GM06990 (cell line): ENCODE measurements at places on chromosomes 13 and 19.
A peak's percentile ranks its signal among the peaks of the same experiment; 100 is the strongest.

DNA sequence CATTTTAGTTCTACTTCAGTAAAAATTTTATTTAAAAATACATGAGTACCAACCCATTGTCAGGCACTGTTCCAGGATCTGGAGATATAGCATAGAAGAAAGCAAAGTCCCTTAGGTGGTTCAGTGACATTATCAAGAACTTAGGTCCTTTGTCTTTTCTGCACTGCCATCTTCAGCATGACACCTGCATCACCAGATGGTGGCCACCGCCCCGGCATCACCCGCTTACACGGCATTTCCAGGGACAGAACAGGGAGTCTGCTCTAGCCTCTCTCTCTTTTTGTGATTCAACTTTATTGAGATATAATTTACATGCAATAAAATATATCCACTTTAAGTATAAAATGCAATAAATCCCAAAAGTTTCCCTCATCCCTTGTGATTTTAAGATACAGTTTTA lies 23.5 kb downstream of the DYRK1B start:
- DNase-seq, result no peak

GRCh38 chr13:75305059-75305458 lies 176.9 kb downstream of the TBC1D4 start:
- no peak for DNase-seq

- DNase-seq, result no peak
These were observed 629 bp downstream of the IZUMO4 start for GRCh38 chr19:2097203-2097885.

DNA sequence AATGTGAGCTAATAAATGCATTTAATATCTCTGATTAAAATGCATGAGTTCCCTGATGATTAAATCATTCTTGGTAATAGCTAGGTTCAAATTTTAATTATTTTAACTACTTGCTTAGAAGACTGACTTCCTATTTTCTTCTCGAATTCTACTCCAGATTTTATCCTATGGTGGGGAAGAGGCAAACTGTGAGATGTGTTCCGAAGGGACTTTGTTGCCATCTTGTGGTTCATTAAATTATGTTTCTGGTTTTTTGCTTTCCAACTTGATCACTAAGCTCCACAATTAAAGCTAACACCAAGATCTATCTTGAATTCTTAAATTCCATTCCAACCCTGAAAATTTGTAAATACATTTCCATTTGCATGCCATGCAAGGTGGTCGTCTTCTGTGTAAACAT lies 538.4 kb upstream of the PCDH20 start:
- DNase-seq, result no peak

- DNase-seq, result no peak
These were observed 139.8 kb upstream of the SOX1 start for GRCh38 chr13:111927181-111927540.

GRCh38 chr19:13808856-13809255 lies 13.6 kb downstream of the ZSWIM4 start:
- DNase-seq, result no peak

DNA sequence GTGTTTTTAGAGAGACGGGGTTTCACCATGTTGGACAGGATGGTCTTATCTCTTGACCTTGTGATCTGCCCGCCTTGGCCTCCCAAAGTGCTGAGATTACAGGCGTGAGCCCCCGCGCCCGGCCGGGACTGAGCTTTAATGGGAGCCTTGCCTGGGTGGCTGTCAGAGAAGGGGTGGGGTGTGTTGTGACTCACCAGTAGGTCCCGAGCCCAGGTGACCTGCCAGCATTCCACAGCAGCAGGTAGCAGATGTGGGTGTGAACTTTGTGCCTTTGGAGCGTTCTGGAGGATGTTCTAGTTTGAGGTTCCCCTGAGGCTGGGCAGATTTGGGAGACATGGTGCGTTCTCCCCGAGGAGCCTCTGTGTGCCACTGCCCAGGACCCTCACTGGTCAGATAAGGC lies 7.1 kb upstream of the EPN1 start:
- DNase-seq, result no peak

DNA sequence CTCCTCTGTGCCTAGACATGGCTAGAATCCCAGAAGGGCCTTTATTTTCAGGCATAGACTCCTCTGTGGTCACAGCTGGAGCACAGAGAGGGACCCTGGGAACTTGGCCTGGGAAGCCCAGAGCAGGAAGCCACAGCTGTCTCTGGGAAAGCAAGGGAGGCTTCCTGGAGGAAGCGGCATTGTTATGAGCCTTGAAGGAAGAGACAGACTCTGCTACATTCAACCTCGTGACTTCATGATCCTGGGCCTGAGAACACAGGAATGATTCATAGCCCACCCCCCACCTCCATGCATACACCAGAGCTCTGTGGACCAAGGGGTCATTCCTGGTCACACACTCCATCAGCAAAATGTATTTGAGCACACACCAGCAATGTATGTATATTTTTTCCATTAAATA lies 8.6 kb downstream of the RDH8 start:
- DNase-seq, result no peak

- DNase-seq, result no peak
These were observed 27.5 kb downstream of the SPRYD7 start for GRCh38 chr13:49908637-49909036.

DNA sequence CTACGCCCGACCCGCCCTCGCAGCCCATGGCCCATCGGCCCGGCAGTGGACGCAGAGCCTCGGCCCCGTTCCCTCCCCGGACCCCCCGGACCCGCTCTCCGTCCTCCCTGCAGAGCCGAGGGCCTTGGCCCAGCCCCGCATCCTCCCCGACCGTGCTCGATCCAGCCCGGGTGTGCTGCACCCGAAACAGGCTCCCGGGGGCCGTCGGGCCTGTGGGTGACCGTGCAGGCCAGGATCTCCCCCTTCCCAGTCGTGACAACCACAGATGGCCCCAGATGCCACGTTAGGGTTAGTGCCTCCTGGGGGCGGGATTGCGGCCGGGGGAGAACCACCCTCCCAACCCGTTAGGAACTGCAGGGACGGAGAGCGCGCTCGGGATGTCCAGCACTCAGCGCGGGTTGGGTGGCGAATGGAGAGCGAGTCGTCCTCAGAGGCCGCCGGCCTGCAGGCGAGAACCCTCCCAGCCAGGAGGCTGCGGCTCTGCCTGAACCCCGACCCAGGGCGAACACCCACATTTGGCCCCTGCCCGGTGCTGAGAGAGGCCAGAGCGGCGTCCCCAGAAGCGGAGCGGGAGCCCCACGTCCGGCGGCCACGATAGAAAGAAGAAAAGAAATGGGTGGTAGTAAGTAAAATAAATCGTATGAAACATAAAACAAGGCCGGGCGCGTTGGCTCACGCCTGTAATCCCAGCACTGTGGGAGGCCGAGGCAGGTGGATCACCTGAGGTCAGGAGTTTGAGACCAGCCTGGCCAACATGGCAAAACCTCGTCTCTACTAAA lies 6.7 kb upstream of the MADCAM1 start:
- no peak for DNase-seq

- no peak for DNase-seq
These were observed 47.4 kb upstream of the UBAC2 start for GRCh38 chr13:99153219-99153618.

DNA sequence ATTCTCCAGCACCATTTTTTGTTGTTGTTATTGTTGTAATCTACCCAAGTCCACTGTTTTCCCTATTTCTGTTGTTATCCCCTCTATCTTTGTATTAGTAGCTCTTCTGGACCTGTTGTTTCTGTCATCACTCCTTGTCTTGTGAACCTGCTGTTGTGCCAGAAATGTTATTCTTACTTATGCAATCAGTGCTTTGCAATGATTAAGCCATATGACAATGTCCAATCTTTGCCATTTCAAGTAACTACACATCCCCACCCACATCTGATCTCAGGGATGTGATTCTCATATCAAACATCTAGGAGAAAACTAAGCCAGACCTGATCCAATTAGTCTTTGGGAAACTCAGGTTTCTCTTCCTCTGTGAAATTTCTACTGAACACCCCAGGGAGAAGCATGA lies 472.6 kb upstream of the KLHL1 start:
- DNase-seq, result no peak

- DNase-seq, result no peak
These were observed 232.2 kb downstream of the DACH1 start for GRCh38 chr13:71634602-71635443.

DNA sequence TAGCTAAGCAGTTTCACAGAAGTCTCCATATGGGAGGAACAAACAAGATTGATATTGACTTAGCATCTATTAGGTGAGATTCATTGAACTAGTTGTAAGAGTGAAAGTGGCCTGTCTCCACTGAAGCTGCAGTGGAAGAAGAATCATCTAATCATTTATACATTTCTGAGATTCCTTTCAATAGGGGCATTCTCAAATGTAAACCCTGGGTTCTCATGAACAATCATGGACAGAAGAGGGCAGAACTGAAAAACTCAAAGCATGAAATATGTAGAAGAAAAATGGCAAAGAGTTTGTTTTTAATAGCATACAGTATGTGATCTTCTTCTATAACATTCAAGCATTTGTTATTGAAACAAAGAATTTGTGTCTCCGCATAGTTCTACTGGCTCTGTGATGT lies 17.6 kb upstream of the POSTN start:
- DNase-seq, result no peak

GRCh38 chr13:104594806-104595205 lies 1528.6 kb upstream of the SLC10A2 start:
- DNase-seq, result no peak

DNA sequence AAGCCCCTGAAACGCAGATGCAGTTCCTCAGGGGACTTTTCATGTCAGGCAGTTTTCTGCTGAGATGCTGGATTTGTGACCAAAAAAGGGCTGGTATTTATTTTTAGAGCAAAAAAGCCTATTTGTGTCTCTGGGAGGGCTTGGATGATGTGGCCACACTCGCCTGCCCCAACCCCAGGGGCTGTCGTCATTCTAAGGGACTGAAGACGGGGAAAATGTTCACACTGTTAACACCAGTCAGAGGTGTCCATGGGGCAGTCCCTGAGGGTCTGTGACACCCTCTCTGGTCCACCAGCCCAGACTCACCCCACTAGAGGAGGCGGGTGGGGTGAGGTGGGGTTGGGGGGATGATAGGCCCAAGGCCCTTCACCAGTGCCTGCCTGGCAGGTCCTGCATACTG lies 15.9 kb upstream of the EPHX3 start:
- no peak for DNase-seq

DNA sequence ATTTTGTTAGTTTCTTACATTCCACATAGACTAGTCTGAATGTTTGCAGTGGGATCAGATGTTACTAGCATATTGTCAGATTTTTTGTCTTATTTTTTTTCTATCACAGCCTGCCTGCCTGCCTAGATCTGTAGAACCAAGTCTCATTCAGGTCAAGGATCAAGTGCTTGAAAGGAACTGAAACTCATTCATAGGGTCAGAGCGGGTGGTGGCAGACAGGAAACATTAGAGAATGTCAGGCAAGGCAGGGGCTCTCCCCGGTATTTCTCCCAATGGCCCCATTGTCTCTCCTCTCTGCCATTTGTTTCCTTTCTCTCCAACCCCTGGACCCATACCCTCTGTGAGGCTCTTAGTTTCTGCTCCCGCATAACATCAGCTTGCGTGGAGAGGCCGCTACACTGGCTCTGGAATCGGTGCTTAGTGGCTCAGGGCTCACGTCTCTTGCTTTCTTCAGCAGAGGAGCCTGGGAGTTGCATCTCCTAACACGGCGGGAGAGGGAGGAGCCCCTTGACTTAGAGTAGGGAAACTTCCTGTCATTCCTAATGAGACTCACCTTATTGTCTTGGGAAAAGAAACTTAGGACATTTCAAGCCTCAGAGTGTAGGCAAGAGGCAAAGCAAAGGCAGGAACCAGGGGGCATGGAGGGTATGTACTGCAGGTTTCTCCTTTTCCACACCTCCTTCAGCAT lies 35.6 kb upstream of the SPATA13 start:
- DNase-seq, result peak; percentile 16

DNA sequence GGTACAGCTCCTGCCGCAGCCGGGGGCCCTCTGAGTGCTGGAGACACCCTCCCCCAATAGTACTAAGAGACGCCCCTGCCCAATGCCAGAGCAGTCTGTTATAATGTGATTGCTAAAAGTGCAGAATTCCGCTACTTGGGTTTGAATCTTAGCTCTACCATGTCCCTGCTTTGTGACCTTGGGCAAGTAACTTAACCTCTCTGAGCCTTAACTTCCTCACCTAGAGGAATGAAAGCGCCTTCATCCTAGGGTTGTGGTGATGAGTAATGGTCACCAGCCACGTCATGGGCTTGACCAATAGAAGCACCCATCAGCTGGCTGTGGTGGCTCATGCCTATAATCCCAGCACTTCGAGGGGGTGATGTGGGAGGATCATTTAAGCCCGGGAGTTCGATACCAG lies 6.5 kb downstream of the PLEKHG2 start:
- DNase-seq, result no peak

GRCh38 chr13:60351326-60351725 lies 45.7 kb upstream of the TDRD3 start:
- no peak for DNase-seq

DNA sequence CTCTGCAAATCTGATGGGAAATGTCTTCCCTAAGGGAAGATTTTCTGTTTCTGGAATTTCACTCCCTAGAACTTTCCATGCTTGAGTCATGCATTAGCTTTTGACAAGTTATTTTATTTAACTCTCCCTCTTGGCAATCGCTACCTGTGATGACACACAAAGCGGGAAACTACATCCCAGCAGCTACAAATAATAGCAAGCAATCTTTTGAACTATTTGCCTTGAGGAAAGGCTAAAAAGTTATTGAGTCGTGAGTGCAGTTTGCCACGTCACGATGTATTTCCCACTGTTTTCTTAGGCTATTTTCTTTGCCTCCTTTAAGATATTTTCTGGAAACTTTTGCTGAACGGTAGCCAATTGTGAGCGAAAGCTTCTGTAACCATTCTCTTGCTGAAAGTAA lies 353.3 kb upstream of the HTR2A start:
- DNase-seq, result no peak

- no peak for DNase-seq
These were observed 163.0 kb downstream of the EFNB2 start for GRCh38 chr13:106372199-106373155.

DNA sequence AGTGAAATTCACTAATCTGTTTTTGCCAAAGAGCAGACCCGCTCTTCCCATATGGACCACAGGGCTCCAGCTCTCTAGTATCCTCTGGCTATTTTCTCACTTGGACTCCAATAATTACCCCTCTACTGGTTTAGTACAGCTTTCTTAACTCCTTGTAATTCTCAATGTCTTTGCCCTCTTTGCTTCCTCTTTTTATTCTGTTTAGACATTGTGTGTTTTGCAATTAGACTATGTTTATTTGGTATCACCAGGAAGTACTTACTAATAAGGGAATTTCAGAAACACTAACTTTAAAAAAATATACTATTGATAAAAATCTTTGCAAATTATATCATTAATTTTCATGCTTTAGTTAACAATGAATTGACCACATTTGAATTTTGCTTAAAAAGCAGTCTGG lies 111.6 kb upstream of the OBI1 start:
- no peak for DNase-seq

DNA sequence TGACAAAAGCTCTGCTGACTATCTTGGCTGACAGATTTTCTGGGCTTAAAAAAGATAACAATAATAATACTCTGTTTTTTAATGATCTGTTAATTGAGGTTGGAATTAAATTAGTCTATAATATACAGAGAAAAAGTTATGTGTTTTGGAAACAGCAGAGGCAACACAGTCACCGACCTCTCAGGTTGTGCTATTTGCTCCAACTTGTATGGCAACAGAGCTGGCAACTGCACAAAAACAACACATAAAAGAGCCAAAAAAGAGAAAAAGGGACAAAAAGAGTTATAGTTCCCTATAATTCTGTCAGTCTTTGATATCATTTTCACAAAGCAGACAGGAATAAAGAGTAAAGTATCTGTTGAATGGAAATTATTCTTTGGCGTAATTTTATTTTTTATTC lies 102.3 kb upstream of the POSTN start:
- no peak for DNase-seq

- DNase-seq, result no peak
These were observed 35.6 kb downstream of the EPS15L1 start for GRCh38 chr19:16435999-16436650.

GRCh38 chr19:4365791-4366665 lies 22.7 kb downstream of the MPND start:
- no peak for DNase-seq
